ENCODE measurements at places on chromosomes 11 and 22.

- DNase-seq, result no peak
These were observed 27.9 kb downstream of the ARRB1 start for GRCh38 chr11:75323609-75324008.

DNA sequence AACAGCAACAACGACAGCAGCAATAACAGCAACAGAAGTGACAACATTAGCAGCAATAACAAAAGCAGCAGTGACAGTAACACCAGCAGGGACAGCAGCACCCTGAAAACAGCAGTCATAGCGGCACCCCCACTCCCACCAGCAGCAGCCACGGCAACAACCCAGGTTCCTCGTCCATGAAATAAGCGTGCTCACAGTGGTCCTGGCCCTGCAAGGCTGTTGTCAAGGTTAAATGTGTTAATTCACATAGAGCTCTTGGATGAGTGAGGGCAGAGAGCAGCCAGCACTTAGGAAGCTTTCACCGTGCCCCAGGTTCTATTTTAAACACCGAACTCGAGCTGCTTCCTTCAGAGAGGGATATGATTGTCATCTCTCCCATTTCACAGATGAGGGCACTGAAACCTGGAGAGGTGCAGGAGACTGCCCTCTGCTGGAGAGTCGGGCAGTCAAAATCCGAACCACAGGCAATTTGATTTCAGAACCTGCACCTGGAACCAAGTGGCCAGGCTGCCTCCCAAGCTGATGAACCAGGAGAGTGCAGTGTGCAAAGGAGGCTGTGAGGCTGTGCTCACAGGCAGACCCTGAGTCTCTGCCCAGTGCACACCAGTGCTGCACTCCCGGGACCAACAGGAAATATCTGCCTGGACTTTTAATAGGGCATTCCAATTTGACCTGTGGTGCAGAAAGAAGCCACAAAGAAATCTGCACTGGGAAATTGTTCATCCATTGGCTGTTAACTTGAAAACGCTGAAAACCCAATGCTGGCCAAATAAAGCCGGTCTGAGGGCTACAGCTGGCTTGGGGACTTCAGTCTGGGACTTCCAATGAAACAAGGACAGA lies 22.9 kb upstream of the FGF3 start:
- no peak for DNase-seq

GRCh38 chr11:44286268-44286880 lies 23.6 kb downstream of the ALX4 start:
- DNase-seq, result peak; percentile 48

DNA sequence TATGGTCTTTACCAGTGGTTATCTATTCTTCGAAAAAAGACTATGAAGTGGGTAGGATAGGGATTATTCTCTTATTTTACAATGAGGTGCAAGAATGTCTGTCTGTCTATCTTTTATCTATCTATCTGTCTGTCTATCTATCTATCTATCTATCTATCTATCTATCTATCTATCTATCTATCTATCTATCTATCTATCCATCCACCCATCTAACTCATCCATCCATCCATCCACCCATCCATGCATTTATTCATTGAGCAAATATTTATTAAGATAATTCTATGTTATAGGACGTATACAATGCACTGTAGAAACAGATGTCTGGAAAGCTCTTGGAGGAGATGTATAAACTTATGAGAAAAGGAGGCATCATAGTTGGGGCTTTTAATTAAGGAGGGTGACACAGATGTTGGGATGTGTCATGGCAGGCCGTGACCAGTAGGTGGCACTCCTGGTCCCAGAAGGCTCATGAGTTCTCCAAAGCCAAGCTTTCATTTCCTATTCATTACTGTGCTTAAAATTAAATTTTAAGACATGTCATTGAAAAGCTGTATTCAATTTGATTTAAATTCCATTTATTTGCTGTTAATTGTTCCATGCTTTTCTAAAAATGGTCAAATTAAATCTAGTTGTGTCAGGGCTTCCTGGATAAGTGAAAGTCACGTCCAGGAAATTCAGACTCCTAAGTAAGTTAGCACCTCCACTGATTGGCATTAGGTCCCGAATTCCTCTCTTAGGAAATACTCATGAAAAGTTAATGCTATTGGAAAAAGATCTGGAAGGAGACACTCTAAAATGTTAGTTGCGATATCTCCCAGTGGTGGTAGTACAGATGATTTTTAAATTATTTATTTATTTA lies 19.0 kb upstream of the E2F8 start:
- peak; percentile 24 for DNase-seq

GRCh38 chr11:14269692-14270573 lies 89.0 kb downstream of the RRAS2 start:
- DNase-seq, result no peak

GRCh38 chr22:49148895-49149418 lies 678.7 kb downstream of the BRD1 start:
- DNase-seq, result no peak

GRCh38 chr11:1453611-1454034 lies 33.0 kb downstream of the MOB2 start:
- peak; percentile 25 for DNase-seq

- DNase-seq, result no peak
These were observed 48.1 kb upstream of the SHISAL1 start for GRCh38 chr22:44360668-44361381.

- no peak for DNase-seq
These were observed 30.8 kb downstream of the PDGFB start for GRCh38 chr22:39214006-39214382.

DNA sequence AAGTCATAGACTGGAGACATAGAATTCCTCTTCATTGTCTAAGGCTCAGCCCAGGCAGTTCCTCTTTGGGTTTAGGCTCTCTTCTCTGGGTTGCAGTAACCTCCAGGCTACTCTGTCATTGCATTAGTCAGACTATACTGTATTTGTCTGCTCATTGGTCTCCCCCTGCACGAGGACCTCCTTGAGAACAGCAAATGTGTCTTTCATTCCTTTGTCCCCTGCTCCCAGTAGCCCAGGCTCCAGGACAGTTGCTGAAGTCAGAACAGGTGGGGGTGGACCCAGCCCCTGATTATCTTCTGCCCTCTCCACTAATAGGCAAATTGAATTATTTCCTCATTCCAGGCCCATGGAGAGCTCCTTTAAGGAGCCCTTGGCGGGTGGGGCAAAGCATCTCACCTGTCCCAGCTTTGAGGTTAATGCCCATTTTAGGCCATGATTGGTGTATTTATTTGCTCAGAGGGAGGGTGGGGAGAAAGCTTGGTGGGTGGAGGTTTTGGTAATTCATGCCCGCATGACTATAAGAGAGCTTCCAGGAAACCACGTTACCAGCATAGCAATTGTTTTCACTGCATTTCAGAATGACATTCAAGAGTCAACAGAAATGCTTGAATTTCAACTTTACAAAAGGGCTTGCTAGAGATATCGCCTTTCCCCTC lies 40.9 kb downstream of the NAV2 start:
- DNase-seq, result no peak

DNA sequence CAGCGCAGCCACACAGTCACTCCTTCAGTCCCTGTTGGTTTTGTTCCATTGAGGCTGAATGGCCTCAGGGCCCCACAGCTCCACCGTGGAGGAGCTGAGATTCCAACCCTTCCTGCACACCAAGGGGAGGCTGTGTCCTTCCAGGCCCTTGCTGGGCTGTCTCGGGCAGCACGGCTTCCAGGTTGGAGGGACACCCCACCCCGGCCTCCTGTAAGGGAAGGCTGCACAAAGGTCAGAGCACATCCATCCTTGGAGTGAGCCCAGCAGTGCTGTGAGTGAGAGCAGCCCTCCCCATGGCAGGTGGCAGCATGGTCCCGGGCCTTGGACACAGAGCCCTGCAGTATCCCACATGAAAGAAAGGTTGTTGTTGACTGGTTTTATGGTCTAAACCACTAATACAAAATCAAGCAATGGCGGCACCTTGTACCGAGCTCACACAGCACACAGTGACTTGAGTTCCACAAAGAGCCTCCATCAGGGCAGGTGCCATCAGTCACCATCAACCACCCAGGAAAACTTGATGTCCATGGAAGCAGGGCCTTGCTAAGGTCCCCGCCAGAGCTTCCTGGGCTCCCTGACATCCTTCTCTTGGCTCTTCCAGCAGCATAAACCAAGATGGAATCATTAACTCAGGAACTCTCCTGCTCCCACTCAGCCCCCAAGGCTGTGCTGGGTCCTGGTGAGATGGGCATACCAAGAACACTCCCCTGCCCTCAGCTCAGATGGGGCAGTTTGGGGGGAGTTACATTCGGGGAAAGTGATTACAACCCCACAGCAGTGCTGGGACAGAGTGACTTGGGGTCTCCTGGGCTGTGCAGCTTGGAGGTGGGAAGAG lies 1500.4 kb downstream of the TBC1D22A start:
- no peak for DNase-seq

- no peak for DNase-seq
These were observed 382 bp downstream of the C11orf54 start for GRCh38 chr11:93741882-93742226.

DNA sequence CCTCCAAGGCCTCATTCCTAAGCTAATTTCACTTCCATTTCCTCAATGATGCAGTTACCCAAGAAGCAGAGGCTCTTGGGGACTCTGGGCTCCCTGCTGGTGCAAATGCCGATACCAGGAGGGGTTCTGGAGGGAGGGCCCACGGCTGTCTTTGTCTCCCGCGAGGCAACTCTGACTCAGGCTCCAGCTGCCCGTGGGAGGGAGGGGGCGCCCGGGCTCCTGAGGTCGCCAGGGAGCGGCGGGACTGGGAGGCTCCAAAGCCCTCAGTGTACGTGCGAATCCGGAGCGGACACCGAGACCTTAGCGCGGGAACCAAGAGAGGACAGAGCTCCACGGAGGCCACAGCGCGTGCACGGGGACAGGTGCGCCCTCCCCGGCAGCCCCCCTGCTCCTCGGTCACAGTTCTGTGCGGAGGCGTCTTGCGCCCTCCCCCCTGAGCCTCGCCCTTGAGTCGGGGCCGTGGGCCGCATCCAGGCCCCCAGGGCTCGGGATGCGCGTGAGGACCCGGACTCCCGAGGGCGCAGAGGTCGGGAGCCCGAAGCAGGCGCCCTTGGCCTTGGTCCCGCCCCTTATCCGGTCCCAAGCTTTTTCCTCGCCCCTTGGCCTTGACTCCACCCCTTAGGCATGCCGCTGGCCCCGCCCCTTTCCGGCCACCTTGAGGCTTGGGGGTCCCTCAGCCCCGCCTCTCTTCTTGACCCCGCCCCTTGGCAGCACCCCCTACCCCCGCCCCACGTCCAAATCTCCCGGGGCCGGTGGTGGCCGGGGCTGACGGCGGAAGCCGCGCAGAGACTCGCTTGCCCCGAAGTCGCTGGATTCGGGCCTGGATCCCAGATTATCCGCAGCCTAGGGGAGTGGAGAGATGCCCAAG lies 4.7 kb upstream of the SHISA8 start:
- DNase-seq, result peak; percentile 87

Data from stimulated activated naive B cell treated with anti-CD40 and anti-IgM and Interleukin-4, amounts not matched to agents 10 μg/mL and 1 μg/mL and 100 μg/mL, for 72 hours (primary cell).